ENCODE measurements at places on chromosomes 2 and 18. TPM values are rescaled to one million over a fixed set of nuclear protein-coding genes. Genes with fewer than 3 reads are reported as not detected.

The ZNG1B gene
- polyA plus RNA-seq: 32.7 TPM

DNA sequence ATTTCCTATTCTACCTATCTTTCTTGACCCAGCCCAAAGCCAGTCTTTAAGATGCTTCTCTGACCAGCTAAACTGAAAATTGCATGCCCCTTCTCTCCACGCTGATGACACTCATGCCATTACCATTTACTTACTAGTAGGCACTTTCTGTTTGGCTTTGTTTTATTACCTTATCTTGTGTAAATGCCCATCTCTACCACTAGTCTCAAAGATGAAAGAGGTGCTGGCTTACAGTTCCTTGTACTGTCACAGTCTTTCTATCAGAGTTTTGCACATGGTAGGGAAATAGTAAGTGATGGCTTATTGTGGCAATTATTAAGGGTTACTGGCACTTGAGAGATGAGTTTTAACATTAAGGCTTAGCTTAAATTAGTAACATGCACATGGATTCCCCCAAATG, 352.1 kb downstream of the RBM43 start:
- no peak for DNase-seq

The MYOM1 gene
- 2.1 TPM for polyA plus RNA-seq

DNA sequence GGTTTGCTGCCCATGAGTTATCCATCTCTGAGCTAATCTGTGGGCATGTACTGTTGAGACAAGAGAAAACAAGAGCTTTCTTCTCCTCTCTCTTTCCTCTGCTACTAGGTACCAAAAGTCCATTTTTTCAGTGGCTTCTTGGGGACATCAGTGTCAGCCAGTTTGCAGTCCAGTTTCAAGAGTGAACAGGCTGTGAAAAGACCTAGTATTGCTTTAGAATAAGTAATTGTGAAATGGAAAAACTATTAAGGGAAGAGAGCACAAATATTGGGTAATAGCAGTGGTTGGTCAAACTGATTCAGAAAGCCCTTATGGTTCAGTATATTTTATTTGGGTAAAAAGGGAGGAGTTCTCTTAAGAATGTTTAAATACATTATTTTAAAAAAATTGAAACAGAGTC, 33.0 kb upstream of the MEP1B start:
- DNase-seq: no peak

- no peak for DNase-seq
These were observed 169.2 kb downstream of the ASB1 start for GRCh38 chr2:238595750-238596570.

The CPO gene
- 0.90 TPM for polyA plus RNA-seq

DNA sequence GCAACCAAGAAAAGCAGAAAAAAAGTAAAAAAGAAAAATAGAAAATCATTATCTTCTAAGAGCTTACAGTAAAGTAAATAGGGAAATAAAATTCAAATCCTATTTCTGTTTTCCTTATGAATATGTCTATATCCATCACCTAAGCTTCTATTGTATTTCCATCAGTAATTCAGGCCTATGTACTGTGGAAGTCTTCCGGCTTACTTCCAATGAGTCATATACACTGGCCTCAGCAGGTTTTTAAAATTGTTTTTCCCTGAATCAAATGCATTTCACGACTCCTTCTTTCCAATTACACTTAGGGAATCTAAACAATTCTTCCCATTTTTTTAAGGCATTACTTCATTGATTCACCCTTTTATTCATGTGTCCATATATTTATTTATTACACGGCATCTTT, 164.7 kb downstream of the CCDC102B start:
- no peak for DNase-seq

DNA sequence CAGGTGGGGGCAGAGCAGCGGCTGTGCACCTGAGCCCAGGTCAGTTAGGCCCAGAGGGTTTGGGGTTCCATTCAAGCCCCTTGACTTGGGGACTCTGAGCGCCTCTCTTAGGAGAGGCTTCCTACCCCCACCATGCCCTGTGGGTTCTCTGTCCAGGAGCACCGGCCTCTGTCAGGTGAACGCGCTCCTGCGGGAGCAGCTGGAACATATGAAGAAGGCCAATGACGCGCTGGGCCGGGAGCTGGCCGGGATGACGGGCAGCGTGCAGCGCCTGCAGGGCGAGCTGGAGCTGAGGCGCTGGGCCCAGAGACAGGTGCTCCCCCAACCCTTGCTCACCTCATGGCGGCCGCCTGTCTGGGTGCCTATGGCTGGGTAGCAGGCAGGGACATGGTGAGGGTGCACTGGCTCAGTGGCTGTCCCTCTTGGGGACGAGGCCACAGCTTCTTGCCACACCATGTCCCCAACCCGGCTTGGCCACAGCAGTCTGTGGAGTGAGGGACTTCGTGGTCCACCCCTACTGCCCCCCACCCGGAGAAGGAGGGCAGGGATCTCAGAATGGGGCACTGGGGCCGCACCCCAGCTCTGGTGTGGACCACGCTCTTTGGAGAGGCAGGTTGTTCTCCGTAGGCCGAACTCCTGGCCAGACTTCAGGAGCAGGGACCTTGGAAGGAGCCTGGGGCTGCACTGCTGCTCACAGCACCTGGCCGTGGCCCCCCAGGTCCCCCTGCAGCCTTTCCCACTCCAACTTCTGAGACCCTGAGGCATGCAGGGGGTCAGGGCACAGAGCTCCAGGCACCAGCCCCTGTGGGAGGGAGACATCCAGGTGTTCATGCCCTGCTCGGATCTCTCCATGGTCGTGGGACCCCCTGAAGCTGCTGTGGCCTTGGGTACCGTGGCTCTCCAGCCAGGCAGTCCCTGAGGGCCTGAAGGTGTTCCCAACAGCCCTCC, 19.7 kb downstream of the CROCC2 start:
- DNase-seq: no peak

The ALPP gene
- polyA plus RNA-seq: not detected

DNA sequence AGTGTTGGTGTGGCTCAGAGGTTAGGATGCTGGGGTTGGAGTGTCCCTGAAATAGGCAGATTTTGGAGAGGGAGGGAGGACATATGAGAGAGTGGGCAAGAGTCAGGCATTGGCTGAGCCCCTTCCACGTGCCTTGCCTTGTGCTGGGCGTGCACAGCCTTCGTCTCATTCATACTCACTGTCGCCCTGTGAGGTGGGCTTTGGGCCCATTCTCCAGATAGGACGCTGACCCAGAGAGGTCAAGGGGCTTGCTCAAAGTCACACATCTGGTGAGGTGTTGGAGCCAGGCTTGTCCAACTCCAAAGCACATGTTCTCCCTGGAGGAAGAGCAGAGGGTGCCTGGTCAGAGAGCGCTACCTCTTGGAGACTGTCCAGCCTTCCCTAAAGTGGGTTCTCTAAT, 166.8 kb downstream of the DYSF start:
- DNase-seq: peak; percentile 1

DNA sequence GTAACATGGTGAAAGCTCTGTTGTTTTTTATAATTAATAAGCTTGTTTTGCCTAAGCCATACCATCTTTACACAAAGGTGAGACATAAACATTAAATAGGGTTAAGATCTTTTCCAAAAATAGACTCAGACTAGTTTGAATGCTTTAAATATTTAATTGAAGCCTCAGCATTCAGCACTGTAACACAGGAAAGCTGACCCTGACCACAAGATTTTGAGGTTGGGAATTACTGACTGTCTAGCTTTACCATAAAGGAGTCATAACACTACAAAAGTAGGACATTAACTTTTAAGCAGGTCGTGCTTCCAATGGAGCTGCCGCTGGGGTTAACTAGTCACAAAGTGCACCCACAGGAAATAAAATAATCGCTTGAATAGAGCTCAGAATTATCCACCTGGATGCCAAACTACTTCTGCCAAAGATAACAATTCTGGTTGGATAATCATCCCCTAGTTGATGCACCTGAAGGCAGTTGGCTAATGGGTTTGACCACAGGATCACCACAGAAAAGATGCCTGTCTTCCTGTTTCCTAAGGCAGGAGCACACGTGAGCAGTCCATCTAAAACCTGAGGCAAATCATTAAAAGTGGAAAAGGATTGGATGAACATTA, 106.2 kb downstream of the COBLL1 start:
- peak; percentile 21 for DNase-seq

DNA sequence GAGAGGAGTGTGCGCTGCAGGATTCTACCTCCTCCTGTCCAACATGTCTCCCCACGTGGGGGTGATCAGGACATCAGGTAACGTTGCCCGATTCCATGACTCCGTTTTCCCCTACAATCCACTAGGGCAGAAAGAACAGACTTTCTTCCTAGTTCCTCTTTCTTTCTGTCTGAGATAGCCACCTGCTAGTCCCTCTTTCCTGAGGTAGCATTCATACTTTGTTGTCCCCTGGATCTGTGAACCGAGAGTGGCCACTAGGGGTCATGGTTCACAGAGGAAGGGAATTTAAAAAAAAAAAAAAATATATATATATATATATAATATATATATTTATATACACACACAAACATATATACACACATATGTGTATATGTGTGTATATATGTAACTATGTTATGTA, 210.0 kb upstream of the ZNF521 start:
- no peak for DNase-seq

DNA sequence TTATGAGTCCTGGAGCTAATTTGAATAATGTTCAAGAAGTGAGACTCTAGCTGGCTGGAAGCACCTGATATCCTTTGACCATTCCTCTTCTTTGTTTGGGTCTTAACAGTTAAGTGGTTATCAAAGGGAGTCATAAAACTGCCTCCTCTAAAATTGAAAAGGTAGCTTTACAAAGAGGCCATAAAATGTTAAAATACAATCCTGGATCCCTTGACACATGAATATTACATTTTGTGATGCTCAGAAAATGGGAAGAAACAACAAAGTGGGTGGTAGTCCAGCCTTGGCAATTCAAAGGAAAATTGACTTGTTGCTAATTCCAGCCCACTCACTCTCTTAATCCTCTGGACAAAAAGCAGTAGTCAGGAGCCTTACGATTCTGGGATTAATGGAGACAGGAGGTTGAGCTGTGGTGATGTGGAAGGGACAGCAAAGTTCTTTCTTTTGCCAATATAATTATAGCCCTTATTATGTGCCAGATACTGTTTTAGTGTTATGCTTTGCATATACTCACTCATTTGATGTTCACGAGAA, 339.2 kb downstream of the PDE11A start:
- DNase-seq: no peak

DNA sequence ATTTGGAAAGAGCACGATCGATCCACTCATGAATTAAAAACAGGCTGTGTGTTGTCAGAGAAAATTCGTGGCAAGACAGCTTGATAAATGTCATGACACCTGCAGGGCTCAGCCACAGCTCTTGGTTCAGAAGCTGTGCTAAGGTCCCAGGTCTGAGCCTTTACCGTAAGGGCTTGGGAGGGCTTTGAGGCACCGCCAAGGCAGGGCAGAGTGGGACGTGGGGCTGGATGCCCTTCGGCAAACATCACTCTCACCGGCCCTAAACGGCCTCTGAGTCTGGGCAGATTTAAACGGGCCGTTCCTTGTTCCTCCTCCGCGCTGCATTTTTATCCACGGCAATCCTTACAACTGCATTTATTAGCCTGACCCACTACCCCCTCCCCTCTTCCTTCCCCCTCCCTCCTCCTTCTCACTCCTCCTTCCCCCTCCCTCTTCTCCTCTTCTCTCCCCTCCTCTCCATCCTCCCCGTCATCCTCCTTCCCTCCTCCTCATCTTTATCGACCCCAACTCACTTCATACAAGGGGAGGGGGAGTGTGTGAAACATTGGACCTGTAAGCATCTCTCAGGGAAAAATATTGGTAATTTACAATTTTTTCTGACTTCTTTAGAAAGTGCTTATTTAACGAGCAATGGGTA, 33.9 kb downstream of the MBP start:
- peak; percentile 55 for DNase-seq

DNA sequence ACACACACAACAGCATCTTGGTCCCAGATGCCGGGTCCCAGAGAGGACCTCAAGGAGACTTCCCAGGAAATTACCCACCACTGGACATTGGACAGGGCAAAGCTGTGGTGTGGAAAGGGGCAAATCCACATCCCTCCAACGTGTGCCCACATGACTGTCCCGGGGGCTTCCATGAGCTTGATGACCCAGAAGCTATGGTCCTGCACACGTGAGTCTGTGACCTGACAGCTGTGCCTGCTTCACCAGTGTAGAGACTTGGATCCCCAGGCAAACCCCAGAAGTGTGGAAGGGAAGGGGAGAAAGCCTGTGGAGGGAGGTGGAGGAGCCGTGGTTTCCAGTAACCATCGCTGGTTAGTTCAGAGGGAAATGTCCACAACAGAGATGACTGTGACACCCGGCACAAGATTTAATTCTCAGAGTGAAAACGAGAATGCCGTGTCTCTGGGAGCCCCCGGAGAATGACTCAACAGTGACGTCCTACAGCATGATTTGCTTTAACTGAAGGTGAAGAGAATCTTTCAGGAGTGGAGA, 19.1 kb upstream of the GPR55 start:
- DNase-seq: no peak

- DNase-seq: no peak
These were observed 449.0 kb upstream of the MMADHC start for GRCh38 chr2:150036622-150037021.

The LYPD6 gene
- polyA plus RNA-seq: 2.2 TPM

DNA sequence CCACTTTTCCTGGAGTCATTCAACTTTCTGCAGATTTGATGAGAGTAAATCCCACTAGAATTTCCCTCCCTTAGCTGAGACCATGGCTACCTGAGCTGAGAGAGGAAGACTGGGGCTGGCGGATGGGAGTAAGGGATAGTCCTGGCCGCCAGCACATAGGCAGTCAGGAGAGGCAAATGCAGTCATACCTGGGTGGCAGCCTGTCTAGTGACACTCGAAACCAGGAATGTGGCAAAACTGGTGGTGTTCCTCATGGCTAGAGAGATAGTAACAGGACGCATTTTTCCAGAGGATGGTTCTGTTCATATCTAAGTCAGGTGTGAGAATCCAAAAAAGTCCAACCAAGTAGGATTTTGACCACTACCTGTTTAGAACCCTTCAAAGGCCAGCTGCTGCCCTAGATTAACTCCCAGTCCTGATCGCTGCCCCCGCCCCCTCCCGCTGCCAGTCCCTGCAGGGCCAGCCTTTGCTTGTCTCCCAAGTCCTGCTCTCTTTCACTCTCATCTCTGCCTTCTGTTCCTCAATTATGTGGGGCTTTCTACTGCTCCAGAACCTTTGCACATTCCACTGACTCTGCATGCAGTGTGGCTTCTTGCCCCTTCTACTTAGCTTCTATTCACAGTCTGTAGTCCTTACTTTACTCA, 17.4 kb upstream of the SCG2 start:
- no peak for DNase-seq

GRCh38 chr2:199441759-199442158, 16.0 kb downstream of the SATB2 start:
- no peak for DNase-seq

The MROH2A gene
- 1.8 TPM for polyA plus RNA-seq

GRCh38 chr2:182914852-182915251, 48.4 kb upstream of the FRZB start:
- no peak for DNase-seq

The GTF2A1L gene
- 2.7 TPM for polyA plus RNA-seq
